ENCODE measurements at places on chromosomes 4 and X. TPM values are rescaled to one million over a fixed set of nuclear protein-coding genes. Genes with fewer than 3 reads are reported as not detected.

Gene PITX2
- total RNA-seq, result 0.90 TPM

Gene XG
- 7.7 TPM for total RNA-seq

Gene NAT8L
- total RNA-seq, result 3.4 TPM

Gene SPANXD
- not detected for total RNA-seq

Gene ANK2
- total RNA-seq, result 11.8 TPM

DNA sequence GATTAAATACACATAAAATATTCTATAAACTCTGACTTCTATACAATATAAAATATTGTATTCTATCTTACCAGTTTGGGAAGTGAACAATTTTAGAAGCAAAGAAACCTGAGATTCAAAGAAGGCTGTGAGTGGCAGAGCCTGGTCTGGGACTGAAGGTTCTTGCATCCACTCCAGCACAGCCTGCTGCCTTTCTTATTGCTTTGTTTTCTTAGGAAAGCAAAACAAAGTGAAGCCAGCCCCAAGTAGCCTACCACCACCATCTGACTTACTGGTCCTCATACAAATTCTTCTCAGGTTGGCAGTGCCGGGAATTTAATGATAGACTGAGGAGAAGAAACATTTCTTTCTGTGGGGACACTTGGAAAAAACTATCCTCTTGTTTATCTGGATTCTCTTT lies 129.7 kb upstream of the SMAD1 start:
- no peak overlapping the region for H3K4me3 ChIP-seq
- no peaks in the 10 kb centered on the region for H3K27me3 ChIP-seq
- H3K36me3 ChIP-seq, result no peaks in the 10 kb centered on the region
- no peaks in the 10 kb centered on the region for H3K4me1 ChIP-seq

DNA sequence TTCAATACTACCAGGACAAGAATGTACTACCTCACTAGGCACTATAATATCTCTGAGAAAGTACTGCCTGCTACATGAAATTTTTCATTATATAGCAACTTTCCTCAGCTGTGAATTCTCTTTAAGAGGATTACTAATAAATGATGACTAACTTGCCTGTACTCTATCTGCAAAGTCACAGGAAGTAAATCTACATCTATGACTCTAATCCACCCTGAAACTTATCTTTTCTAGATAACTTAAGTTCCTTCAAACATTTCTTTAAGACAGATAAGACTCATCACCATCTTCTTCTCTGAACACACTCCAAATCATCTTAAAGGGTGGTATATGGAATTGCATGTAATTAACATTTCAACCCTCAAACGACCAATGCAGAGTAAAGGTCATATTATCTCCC lies 28.8 kb downstream of the RPS6KA3 start:
- H3K36me3 ChIP-seq, result no peaks in the 10 kb centered on the region
- peak; percentile 8 for DNase-seq
- no peaks in the 10 kb centered on the region for H3K27me3 ChIP-seq
- no peaks in the 10 kb centered on the region for H3K4me1 ChIP-seq

- H3K27me3 ChIP-seq, result no peaks in the 10 kb centered on the region
- H3K36me3 ChIP-seq, result no peaks in the 10 kb centered on the region
- H3K4me1 ChIP-seq, result no peaks in the 10 kb centered on the region
- H3K4me3 ChIP-seq, result no peak overlapping the region
Observed at GRCh38 chr4:76090241-76090691, 15.8 kb downstream of the ART3 start.

GRCh38 chrX:68833855-68834331 lies 5.1 kb downstream of the EFNB1 start:
- peak overlapping the region; percentile 82 for H3K4me3 ChIP-seq
- H3K4me1 ChIP-seq, result peaks cover 17% of the 10 kb centered on the region
- H3K27me3 ChIP-seq, result no peaks in the 10 kb centered on the region

- no peak for DNase-seq
- peaks cover 3% of the 10 kb centered on the region for H3K27me3 ChIP-seq
- H3K4me1 ChIP-seq, result no peaks in the 10 kb centered on the region
- H3K36me3 ChIP-seq, result no peaks in the 10 kb centered on the region
- no peak overlapping the region for H3K4me3 ChIP-seq
Observed at GRCh38 chrX:132044953-132045352, 21.9 kb downstream of the STK26 start.

GRCh38 chrX:154372612-154373022 lies 1.8 kb downstream of the FLNA start:
- no peak overlapping the region for H3K4me3 ChIP-seq
- H3K36me3 ChIP-seq, result peaks cover 6% of the 10 kb centered on the region
- H3K27ac ChIP-seq, result no peak overlapping the region
- no peak for DNase-seq

- peaks cover 8% of the 10 kb centered on the region for H3K27me3 ChIP-seq
- no peak overlapping the region for H3K4me3 ChIP-seq
- no peak for DNase-seq
- H3K27ac ChIP-seq, result no peak overlapping the region
- peaks cover 4% of the 10 kb centered on the region for H3K4me1 ChIP-seq
Observed at GRCh38 chr4:151631349-151631748, 129.5 kb downstream of the GATB start.

GRCh38 chr4:151153585-151153984 lies 54.2 kb downstream of the RPS3A start:
- H3K4me1 ChIP-seq, result no peaks in the 10 kb centered on the region
- no peaks in the 10 kb centered on the region for H3K36me3 ChIP-seq
- no peak overlapping the region for H3K27ac ChIP-seq
